WTC11 (cell line): ENCODE measurements at places on chromosomes 3 and 15. TPM values are rescaled to one million over a fixed set of nuclear protein-coding genes. Genes with fewer than 3 reads are reported as not detected.

The EXD1 gene
- total RNA-seq, result 0.26 to 0.44 TPM (median 0.37 TPM) in 3 replicates

The RETNLB gene
- not detected in 3 replicates for total RNA-seq

The SPTBN5 gene
- 1.2 to 2.3 TPM (median 2.0 TPM) in 3 replicates for total RNA-seq

The SMAD6 gene
- total RNA-seq, result 9.2 to 13.9 TPM (median 10.4 TPM) in 3 replicates

The TM4SF18 gene
- total RNA-seq, result 1.6 to 2.4 TPM (median 2.2 TPM) in 3 replicates
